Activated CD4-positive, alpha-beta T cell treated with anti-CD3 and anti-CD28 coated beads, Interleukin-2, amount 50 U/mL, for 1 hour (primary cell): ENCODE measurements at places on chromosomes 2 and 18.

GRCh38 chr2:112818094-112818902, 18.3 kb downstream of the IL1B start:
- no peak for DNase-seq

GRCh38 chr2:112151271-112151670, 13.1 kb downstream of the FBLN7 start:
- no peak for DNase-seq

DNA sequence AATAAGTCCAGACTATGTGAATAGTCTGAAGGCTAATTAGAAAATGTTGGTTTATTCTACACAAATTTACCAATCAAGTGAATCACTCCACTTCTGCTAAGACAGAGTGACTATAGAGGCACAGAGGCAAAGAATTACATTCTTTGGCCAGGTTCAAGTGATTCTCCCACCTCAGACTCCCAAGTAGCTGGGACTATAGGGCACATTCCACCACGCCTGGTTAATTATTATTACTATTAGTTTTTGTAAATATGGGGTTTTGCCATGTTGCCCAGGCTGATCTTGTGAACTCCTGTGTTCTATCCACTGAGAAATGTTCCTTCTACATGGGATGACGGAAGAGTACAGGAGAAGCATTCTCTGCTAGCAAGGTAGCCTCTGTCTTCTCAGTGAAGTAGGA, 37.6 kb upstream of the PSME4 start:
- DNase-seq = no peak

- DNase-seq = no peak
Measured at GRCh38 chr2:153543635-153544071, 65.1 kb upstream of the RPRM start.

GRCh38 chr2:12856934-12857601, 140.3 kb downstream of the TRIB2 start:
- DNase-seq = peak; percentile 16

- DNase-seq = no peak
Measured at GRCh38 chr18:48847807-48848486, 102.8 kb downstream of the SMAD7 start.

DNA sequence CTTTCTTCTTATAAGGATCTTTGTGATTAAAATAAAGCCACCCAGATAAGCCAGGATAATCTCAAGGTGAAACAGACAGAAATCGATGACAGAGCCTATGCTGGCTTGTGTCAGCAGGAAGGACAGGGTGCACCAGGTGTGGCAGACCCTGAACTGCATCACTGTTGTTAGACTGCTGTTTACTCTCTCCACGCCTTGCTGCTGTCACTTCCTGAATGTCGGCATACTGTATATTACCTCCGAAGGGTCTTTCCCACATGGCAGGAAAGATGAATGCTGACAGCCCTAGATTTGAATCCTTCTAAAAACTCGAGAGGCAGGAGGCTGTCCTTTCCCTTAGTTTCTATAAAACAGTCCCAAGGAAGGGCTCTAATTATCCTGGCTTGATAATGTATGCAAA, 18.9 kb upstream of the TMEM163 start:
- no peak for DNase-seq

DNA sequence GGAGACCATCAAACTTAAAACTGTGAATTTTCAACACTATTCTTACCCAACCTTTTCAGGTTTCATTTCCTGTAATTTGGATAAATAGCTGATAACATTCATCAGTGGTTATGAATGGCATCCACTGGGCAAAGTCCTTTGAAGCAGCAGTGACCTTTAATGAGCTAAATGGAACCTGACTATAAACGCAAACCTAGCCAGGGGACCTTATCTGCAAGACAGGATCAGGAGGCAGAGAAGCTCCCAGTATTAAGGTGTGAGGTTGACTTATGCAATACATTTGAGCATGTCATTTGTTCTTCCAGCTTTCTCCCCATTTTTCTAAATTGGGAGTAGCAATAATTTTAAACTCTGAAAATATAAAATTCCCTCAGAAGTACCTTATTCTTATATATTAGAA, 38.4 kb downstream of the CREG2 start:
- no peak for DNase-seq

DNA sequence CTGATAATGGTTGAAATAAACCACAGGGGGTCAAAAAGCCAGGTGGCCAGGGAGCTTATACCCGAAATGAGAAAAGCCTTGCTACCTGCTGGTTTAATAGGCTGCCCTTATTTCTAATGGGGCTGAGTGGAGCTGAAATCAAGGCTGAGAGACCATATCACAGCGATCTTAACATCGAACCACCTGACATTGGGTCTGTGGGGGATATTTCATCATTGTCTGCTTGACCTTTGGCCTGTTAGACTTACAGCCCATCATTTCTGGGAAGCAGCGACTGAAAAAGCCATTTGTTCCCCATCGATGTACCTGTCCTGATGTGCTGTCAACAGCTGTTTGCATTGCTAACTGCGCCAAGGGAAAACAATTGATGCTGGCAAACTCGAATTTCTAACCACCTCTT, 199.7 kb upstream of the SLC14A2 start:
- no peak for DNase-seq

DNA sequence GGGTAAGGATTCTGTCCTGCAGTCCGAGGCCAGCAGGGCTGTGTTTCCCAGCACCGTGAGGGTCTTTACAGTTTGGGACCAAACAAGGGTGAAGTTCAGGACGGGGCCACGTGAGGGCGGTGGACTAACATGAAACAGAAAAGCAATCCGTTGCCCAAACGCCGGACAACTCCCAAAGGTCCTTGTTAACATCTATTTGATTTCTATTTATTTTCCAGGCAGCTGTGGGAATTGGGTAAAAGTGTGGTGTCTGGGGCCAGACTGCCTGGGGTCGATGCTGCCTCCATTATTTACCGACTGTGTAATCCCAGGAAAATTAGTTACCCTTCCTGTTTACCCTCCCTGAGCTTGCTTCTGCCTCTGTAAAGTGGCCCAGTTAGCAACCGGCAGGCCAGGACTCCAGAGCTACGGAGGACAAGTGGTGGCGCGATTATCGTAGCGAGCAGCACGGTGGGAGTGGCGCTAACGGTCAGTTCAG, 66.3 kb upstream of the TCF7L1 start:
- DNase-seq = peak; percentile 13

DNA sequence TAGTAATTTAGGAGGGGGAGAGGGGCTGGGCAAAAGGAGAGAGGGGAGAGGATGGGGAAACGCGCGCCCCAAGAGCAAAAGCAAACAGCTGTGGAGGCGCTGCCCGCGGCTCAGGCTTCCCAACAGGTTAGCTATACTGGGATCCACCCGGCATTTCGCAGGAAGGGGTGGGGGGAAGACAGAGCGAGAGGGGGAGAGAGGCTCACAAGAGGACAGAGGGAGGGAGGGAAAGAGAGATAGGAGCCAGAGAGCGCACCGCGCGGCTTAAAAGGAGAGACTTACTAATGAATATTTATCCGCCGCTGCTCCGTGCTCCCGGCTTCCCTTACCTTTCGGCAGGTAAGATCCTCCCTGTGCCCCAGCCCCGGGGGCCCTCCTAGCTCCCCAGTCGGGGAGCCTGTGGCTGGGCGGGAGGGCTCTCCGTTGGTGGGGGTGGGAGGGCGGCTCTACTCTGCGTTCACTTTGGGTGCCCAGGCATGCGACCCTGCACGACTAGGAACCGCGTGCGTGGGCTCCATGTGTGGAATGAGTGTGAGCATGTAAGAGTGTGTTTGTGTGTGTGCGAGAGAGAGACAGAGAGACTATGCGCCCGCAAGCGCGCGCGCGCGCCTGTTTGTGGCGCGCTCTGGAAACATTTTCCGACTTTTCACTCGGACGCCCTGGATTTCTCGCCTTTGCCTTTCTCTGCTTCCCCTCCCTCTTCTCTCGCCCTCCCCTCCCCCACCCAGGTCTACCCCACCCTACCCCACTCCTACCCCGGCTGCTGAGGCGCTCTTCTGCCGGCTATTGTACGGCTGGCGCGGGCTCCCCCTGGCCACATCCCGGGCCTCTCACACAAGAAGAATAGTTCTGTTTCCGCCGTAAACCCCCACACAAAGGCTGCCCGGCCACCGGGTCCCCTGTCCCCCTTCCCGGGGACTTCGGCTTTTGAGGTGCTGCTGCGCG, 7.2 kb upstream of the SIX3 start:
- no peak for DNase-seq

DNA sequence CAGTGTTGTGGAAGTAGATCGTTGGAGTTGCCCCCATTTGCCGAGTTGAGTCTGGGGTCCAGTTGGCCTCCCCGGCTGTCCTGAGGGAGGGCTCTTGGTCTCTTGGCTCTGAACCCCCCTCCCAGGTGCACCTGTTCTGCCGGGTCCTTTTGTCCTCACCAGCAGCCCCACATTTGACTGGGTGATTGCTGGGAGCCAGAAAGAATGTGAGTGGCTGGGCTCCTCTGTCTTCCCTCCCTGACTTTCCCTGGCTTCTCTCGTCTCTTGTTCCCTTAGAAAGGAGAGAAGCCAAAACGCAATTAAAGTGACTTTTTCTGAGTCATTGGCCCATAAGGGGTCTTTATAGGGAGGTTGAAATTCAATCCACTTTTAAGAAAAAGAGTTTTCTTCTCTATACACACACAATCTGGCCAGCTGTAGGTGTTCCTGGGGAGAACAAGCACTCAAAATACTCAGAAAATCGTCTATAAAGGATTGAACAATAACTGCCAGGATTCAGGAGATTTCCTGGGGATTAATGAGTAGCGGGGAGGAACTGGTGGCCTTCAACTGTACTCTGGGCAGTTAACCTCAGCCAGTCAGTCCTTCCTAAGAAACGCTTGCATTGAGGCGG, 131.0 kb downstream of the TMEM182 start:
- DNase-seq = no peak

DNA sequence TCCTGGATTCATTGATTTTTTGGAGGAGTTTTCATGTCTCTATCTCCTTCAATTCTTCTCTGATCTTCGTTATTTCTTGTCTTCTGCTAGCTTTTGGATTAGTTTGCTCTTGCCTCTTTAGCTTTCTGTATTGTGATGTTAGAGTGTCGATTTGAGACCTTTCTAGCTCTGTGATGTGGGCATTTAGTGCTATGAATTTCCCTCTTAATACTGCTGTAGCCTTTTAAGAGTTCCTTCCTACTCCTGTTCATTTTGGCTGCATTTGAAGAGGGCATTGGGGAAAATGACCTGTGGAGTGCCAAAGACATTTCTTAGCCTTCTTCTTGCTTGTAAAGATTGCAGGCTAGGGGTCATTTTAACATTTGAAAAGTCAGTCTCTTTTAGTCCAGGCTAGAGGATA, 463.8 kb upstream of the GCFC2 start:
- no peak for DNase-seq

DNA sequence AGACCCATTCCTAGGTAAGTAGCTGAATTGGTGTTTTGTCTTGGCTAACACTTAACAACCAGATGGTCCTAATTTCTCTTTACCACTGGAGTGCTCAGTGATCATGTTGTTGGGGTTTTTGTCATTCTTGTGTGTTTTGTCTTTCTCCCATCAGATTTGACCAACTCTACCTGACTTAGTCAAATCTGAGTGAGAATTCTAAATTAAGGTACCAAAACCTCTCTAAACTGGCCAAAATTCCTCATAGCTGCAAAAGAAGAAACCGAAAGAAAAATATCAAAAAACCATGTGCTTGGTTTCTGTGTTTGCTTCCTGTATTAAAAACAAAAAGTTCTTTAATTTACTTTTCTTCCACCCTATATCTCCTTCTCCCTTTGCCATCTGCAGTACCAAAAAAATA, 350.7 kb upstream of the SPHKAP start:
- no peak for DNase-seq

- no peak for DNase-seq
Measured at GRCh38 chr2:126852361-126852760, 46.3 kb upstream of the TEX51 start.

DNA sequence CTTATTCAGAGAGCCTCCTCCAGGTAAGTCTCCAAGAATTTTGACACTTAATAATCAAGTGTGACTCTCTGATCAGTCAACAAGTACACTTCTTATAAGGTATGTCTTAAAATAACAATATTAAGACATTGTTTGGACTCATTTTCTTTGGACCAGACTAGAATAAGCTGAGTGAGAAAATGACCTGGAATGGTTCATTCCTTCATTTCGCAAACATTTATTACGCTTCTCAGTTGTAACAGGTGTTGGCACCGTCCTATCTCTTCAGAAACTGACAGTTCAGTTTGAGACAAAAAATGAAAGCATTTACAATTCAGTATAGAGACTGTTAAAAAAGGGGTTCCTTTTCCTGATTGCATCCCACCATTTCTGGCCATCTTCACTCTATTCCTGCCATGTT, 46.6 kb downstream of the TSPYL6 start:
- DNase-seq = no peak

GRCh38 chr2:200604571-200605255, 18.9 kb downstream of the AOX1 start:
- no peak for DNase-seq

DNA sequence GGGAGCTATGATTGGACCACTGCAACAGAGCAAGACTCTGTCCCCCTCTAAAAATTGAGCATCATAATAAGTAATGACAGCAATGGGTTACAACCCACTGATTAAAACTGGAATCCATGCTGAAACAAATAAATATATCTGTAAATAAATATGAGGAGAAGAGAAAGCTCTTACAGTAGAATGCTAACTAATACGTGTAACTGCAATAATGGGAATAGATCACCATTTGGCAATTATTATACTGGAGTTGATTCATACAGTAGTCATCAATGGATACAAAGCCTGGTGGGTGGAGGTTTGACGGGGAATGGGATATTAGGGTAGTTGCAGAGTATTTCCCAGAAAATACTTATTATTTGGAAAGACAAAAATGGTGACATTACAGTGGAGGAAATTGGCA, 6.1 kb upstream of the INO80B start:
- DNase-seq = no peak

DNA sequence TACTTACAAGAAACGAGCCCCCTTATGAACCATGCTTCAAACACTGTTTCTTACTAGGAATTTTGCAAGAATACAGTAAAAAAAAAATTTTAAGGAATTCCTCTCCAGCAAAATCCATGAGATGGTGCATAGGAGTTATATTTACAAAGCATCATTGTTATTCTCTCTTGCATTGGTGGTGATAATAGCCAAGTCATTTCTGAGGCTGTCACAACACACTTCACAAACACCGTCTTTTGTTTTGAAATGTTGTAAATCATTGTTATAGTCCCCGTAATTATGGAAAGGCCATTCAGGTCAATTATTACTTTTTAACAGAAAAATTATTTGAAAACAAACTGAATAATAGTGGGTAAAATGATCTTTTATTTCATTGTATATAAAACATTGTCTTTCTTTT, 60.1 kb downstream of the DYNC1I2 start:
- DNase-seq = no peak

- DNase-seq = no peak
Measured at GRCh38 chr2:70042246-70042645, 45.0 kb upstream of the PCBP1 start.

- DNase-seq = no peak
Measured at GRCh38 chr2:88211003-88211808, 41.1 kb downstream of the THNSL2 start.

GRCh38 chr18:79953971-79954651, 2.7 kb upstream of the SLC66A2 start:
- DNase-seq = no peak

- DNase-seq = no peak
Measured at GRCh38 chr2:42812899-42813479, 20.6 kb upstream of the HAAO start.

- DNase-seq = no peak
Measured at GRCh38 chr2:77458216-77458615, 64.0 kb downstream of the LRRTM4 start.

- DNase-seq = no peak
Measured at GRCh38 chr18:773980-774624, 37.9 kb downstream of the YES1 start.
